ENCODE measurements at places on chromosomes 13 and 19. TPM values are rescaled to one million over a fixed set of nuclear protein-coding genes. Genes with fewer than 3 reads are reported as not detected.

The FAM83E gene
- 9.5 TPM for total RNA-seq

The CGB8 gene
- not detected for total RNA-seq

GRCh38 chr13:107866941-107867623 lies 348.3 kb downstream of the LIG4 start:
- H3K27me3 ChIP-seq = peaks cover 10% of the 10 kb centered on the region
- DNase-seq = peak; percentile 43
- no peaks in the 10 kb centered on the region for H3K4me1 ChIP-seq
- H3K36me3 ChIP-seq = peaks cover 2% of the 10 kb centered on the region

DNA sequence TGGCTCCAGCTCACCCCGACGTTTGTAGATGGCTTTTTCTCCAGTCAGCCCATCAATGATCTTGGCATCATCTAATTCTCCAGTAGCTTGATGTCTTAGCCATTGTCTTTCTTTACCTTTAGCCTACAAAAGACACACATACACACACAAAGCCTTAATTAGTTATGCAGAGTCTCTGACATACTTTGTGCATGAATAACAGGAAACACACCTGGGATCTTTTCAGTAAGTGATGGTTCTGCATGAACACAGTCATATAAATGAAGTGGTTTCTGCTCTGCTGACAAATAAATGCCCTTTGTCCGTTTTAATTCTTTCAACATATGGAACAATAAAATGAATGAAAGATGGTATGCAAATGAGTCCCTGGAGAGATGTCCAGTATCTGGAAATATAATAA lies 133.3 kb downstream of the RGCC start:
- no peak overlapping the region for H3K4me3 ChIP-seq
- no peaks in the 10 kb centered on the region for H3K4me1 ChIP-seq
- H3K36me3 ChIP-seq = peaks cover 4% of the 10 kb centered on the region
- no peaks in the 10 kb centered on the region for H3K27me3 ChIP-seq
- no peak for DNase-seq
- H3K27ac ChIP-seq = no peak overlapping the region

GRCh38 chr13:42173789-42174343 lies 98.1 kb upstream of the AKAP11 start:
- H3K36me3 ChIP-seq = peaks cover 15% of the 10 kb centered on the region
- H3K4me1 ChIP-seq = no peaks in the 10 kb centered on the region
- no peaks in the 10 kb centered on the region for H3K27me3 ChIP-seq
- DNase-seq = no peak
- H3K27ac ChIP-seq = no peak overlapping the region

GRCh38 chr19:35142606-35143230 lies 337 bp upstream of the FXYD7 start:
- H3K4me1 ChIP-seq = peaks cover 2% of the 10 kb centered on the region
- peaks cover 6% of the 10 kb centered on the region for H3K36me3 ChIP-seq
- no peak overlapping the region for H3K27ac ChIP-seq
- H3K27me3 ChIP-seq = no peaks in the 10 kb centered on the region
- H3K4me3 ChIP-seq = peak overlapping the region; percentile 87
- DNase-seq = peak; percentile 85
